ENCODE measurements at places on chromosomes 12 and 14. TPM values are rescaled to one million over a fixed set of nuclear protein-coding genes. Genes with fewer than 3 reads are reported as not detected.

DNA sequence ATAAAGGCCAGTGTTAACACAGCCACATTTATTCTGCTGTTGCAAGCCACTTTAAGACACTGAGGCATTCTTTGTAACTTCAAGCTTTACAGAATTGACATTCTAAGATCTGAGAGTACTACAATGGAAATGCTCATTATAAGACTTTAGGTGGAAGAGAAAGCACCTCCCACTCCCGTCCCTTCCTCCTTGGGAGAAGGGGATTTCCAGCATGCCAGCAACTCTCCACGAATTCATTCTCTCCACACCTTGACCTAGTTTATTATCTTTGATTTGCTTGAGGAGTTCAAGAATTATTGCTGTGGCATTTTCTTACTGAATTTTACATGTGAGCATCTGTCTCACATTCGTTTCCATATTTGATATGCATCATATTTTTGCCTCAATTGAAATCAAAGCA, 644.4 kb upstream of the MIS18BP1 start:
- H3K36me3 ChIP-seq: no peaks in the 10 kb centered on the region
- DNase-seq: no peak
- H3K4me1 ChIP-seq: no peaks in the 10 kb centered on the region
- H3K27ac ChIP-seq: no peak overlapping the region
- H3K27me3 ChIP-seq: no peaks in the 10 kb centered on the region
- no peak overlapping the region for H3K4me3 ChIP-seq

- no peak for DNase-seq
- H3K27ac ChIP-seq: no peak overlapping the region
- H3K4me3 ChIP-seq: no peak overlapping the region
- no peaks in the 10 kb centered on the region for H3K4me1 ChIP-seq
Measured at GRCh38 chr14:46091819-46092218, 559.8 kb downstream of the RPL10L start.

The CTSG gene
- total RNA-seq: not detected

The NIN gene
- total RNA-seq: 135 TPM
